NCI-H1092 (cell line): ENCODE measurements at places on chromosomes 11 and 22.

- DNase-seq, result no peak
Observed at GRCh38 chr11:65870307-65870658, 2.3 kb downstream of the EFEMP2 start.

- DNase-seq, result no peak
Observed at GRCh38 chr11:12167061-12168000, 56.9 kb downstream of the MICAL2 start.

DNA sequence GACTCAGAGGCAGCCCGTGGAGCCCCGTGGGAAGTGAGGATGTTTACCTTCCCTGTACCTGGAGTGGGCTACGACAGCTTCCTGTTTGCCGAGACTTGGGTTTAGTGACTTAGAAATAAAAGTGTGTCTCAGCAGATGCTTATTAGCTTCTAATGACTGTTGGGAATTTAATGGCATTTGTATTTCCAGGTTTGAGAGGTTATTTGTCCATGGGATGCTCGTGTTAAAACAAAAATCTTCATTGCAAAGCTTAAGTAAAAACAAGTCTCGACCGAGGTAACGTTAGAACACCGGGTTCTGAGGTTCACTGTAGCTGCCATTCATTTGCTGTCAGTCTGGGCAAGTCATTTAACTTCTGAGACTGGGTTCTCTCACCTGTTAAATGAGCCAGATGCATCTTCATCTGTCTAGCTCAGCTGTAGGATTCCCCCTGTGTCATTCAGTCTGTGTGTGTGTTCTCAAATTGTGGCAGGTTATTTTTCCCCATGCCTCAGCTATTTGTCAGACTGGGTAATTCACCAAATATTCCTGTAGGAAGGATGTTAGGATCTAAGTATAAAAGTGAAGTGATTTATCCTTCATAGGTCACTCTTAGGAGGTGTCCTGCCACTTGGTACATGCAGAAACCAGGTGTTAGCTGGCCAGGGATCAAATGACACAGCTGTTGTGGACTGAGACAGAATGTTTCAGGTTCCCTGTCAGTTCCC, 791 bp downstream of the EI24 start:
- no peak for DNase-seq

DNA sequence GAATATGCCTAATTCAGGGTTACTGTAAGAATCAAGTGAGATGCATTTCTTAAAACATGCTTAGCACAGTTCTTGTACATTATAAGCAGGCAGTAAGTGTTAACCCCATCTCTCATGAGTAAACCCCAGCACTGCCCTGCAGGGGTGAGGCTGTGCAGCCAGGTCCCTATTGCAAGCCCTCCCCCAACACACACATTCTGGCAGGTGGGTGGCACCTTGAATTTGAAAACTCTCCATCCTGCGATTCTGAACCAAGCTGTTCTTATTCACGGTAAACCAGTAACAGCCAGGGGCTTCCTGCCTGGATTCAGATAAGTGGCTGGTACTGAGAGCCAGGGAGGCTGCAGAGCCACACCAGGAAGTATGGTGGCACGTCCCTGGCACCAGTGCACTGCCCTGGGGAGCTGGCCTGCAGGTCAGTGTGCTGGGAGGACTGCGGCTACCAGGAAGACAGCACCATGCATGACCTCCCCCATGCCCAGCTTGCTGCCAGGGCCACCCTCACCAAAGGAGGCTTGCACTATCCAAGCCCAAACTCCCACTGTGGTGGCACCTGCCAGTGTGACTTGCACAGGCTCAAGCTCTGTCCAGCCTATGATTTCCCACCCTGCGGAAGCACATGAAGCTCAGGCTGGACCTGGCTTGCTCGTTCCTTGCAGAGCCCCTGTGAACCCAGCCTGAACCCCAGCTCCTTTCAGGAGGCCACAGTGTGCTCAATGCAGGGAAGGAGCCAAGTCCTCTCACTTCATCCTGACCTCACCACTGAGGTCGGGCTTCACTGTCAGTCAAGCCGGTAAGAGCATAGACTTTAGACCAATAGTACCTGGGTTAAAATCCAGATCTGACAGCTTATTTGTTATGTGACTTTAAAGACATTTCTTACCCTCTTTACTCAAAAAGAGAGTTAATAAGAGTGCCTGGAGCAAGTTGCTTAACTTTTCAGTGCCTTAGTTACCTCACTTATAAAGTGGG, 88.1 kb downstream of the MICAL2 start:
- DNase-seq, result no peak

DNA sequence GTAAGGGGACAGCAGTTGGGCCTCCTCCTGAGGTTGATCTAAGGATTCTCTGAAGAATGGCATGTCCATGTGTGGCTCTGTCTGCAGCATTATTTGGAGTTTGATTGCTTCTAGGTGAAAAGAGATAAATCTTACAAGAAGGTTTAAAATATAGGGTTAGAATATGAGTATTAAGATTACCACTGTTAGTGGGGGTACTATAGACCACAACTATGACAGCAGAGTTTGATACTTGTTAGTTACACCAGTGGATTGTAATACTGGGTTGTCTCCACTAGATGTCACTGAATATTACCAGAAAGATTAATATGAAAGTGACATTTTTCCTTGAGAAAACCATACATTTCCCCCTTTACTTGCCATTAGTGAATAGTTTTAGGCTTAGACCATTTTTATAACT, 47.9 kb downstream of the ZNF280B start:
- DNase-seq, result no peak

DNA sequence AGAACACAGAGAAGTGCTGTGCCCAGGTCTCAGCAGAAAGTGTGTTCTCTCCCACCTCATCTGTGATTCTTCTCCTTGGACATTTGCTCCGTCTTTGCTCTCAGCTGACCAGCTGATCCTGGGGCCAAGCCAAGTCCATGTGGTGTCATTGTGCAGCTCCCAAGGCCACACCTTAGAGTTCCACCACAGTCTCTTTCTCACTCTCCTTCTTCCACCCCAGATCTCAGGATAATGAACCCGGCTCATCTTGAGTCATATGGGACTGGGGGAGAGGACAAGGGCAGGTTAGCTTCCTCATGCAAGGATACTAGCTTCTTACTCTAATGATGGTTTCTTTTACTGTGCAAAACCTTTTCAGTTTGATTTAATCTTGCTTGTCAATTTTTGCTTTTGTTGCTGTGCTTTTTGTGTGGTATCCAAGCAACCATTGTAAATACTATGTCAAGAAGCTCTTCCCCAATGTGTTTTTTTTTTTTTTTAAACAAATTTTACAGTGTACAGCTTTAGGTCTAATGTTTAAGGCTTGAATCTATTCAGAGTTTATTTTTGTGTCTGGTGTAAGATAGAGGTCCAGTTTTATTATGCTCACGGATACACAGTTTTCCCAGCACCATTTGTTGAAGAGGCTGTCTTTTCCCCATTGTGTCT, 75.0 kb upstream of the OR4B1 start:
- no peak for DNase-seq

GRCh38 chr11:107370390-107370789, 87.2 kb downstream of the CWF19L2 start:
- DNase-seq, result no peak

DNA sequence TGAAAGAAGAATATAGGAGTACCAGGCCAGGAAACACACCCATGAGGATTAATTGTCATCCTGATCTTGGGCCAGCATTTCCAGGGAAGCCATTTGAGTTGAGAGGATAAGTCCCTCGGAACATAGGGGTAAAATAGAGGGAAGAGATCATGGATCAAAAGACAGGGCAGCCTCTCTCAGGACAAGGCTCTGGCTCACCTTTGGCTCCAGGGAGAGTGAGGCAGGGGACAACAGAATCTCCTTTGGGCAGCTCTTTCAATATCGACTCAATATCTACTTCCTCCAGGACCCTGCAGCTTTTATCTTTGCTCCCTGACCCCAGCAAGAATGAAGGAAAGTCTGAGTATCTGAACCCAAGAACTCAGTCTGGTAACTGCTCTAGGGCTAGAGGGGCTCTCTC, at the start of gene OR2AG1:
Gene OR2AG1 (plus strand): TSS at position 301 of the 400 bp plus-strand sequence. CDS start 2,018 bp downstream, outside the sequence.
- DNase-seq, result no peak

DNA sequence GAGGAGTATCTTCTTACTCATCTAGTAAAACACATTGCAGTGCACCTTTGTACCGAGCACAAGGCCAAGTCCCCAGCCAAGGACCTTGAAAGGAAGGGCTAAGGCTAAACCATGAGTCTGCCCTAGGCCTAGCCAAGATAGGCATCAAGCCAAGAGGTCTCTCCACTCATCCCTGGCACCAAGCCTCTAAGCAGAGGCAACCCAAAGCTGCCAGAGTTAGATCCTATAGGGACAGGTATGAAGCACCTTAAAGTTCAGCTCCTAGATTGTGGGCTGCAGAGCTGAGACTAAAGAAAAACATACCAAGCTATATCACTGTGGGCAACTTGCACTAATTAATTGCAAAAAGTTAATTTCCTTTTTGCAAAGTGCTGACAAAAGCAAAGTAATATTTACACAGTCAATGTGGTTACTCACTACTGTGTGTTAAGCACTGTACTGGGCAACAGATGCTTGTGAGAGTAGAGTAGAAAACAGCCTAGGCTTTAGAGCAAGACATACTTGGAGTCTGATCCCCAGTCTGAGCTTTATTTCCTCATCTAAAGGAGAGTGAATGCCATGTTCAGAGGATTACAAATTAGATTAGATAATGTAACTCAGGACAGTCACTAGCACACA, 7.2 kb downstream of the COA4 start:
- no peak for DNase-seq

DNA sequence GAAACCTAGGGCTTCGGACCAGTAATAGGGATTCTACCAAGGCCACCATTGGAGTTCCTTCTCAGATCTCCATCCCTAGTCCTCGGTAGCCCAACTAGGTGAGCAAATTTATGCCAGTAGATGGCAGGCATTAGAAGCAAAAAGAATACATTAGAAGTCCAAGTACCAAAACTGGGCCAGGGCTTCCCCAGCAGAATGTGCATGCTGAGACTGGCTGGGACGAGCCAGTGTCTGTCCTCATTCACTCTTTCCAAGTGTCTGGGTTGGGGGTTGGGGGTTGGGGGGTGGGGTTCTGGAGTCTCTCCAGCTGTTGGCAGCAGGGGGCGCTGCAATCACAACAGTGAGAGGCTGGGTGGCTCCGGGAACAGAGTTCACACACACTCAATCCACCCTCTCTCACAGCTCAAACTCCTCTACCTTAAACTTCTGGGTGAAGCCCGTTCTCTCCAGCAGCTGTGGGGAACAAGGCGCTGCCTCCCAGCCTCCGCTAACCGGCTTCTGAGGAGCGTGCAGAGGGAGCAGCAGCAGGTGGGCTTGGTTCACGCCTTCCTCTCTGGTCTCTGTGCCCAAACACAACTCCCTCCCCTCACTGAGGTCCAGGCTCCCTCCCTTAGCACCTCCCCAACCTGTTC, 57.5 kb downstream of the BTG4 start:
- peak; percentile 41 for DNase-seq
